ENCODE measurements at places on chromosomes 2 and 18. TPM values are rescaled to one million over a fixed set of nuclear protein-coding genes. Genes with fewer than 3 reads are reported as not detected.

GKN1 gene
- total RNA-seq = not detected

CFAP210 gene
- 0.96 TPM for total RNA-seq

MGAT5 gene
- total RNA-seq = 37.7 TPM

TYMS gene
- 149 TPM for total RNA-seq

AGAP1 gene
- total RNA-seq = 91.4 TPM

SP140 gene
- 0.58 TPM for total RNA-seq

GPATCH11 gene
- total RNA-seq = 5.5 TPM

C2orf66 gene
- not detected for total RNA-seq

DYNC2LI1 gene
- total RNA-seq = 26.5 TPM

SIX3 gene
- 1.4 TPM for total RNA-seq

ACVR1C gene
- total RNA-seq = 0.04 TPM

CRYGD gene
- total RNA-seq = not detected

Measured in PC-9 (cell line).